ENCODE measurements at places on chromosomes 11 and 22.

GRCh38 chr22:50153756-50154140 is 16.8 kb upstream of the PANX2 start:
- DNase-seq: no peak

DNA sequence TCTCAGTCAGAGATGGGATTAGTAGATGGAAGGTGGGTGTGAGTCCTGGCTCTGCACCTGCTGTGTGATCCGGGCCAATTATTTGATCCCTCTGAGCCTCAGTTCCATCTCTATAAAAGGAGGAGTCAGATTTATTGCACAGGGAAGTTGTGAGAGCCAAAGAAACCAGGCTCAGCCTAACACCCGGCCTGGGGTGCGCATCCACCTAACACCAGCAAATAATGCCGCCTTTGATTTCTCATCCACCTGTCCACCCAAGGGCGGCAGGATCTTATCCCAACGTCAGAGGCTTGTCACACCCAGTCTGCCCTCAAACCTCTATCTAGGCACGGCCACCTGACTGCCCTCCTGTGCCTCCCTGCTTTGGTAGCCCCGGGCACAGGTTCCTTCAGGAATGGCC is 2.4 kb downstream of the CRYBB2 start:
- no peak for DNase-seq

DNA sequence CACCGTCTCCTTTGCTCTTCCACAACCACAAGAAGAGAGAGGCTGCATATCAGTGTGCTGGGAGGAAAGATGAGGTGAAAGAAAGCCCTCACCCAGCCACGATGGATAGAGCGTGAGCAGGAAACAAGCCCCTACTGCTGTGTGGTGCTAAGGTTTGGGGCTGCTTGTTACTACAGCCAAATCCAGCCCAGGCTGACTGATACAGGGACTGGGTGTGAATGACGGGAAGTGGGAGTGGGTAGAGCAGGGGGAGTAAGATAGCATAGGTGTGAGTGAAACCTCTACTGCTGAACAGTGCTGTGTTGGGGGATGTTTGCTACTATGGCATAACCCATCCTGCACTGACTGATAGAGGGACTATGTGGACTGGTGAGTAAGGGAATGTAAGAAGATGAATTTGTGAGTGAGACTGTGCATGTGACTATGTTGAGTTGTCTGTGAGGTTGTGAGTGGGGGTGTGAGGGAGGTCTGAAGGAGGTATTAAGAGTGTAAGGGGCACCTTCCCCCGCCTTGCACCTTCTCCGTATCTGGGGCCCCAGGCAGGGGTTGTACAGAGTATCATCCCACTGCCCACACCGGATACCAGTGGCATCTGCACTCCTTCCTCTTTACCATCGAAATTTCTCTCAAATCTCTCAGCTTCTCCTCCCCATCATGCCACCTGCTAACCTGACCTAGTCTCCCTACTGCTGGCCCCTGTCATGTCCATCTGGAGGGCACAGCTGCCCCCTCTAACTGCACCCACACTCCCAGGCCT is 91.5 kb downstream of the MN1 start:
- DNase-seq: no peak

DNA sequence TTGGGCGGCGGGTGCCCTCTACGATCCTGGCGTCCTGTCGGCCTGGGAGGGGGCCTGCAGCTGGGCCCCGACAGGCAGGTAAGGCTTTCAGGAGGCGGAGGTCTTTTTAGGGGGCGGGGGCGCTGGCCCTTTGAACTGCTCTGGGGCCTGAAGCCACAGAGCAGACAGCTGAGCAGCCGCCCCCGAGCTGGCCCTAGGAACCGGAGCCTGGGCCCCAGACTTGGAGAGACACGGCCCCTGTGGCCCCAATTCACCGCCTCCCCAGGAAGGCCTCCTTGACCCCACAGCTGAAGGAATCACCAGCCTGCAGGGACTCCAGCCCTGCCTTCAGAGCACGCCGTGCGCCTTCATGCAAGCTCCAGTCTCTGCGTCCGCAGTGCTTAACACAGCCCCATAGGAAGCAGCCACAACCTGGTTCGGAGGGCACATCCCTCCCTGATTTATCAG is 618 bp upstream of the CERK start:
- no peak for DNase-seq

GRCh38 chr22:40332319-40332781 is 13.9 kb upstream of the ADSL start:
- no peak for DNase-seq

GRCh38 chr11:104620991-104621390 is 277.3 kb downstream of the CASP12 start:
- DNase-seq: no peak

GRCh38 chr22:29166180-29166579 is 39.5 kb upstream of the EMID1 start:
- DNase-seq: no peak

GRCh38 chr11:34886609-34887008 is 29.6 kb downstream of the APIP start:
- DNase-seq: no peak

DNA sequence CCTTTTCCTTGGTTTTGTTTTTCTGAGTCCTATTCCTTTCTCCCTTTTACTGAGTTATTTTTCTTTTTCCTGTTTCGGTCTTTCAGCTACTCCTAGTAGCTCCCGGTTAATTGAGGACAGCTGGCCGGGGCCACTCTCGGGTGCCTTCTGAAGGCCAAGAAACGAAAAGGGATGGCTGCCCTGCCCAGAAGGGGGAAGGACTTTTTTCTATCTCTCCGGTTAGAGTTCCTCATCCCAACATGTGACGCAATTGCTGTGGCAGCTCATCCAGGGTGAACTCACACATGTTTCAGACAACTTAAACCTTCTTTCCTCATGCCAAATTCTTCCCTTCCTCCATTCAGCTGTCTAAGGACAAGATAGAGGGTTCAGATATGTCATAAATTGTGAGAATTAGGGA is 83.6 kb downstream of the PIWIL4 start:
- DNase-seq: no peak

GRCh38 chr11:29263971-29264682 is 752.7 kb downstream of the KCNA4 start:
- DNase-seq: no peak

DNA sequence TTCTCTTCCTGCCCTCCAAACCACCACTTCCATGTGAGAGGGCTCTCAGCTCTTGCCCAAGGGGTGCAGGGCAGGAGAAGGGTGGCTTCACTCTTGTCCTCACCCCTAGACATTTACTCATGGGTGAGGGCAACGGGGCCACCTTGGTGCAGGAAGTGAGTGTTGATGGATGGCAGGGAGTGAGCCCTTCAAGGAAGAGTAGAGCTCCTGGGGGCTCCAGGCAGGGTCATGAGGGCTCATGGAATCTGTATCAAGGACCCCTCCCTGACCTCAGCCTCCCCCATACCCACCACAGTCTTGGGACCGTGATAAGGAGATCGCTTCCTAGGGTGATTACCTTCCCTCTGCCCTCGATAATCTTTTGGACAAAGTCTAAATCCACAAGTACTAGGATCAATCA is 37.8 kb downstream of the TSPAN18 start:
- DNase-seq: no peak

- DNase-seq: no peak
Measured at GRCh38 chr11:121489823-121490222, 37.1 kb upstream of the SORL1-AS1 start.

- no peak for DNase-seq
Measured at GRCh38 chr22:25064894-25065560, 112.5 kb downstream of the KIAA1671 start.

DNA sequence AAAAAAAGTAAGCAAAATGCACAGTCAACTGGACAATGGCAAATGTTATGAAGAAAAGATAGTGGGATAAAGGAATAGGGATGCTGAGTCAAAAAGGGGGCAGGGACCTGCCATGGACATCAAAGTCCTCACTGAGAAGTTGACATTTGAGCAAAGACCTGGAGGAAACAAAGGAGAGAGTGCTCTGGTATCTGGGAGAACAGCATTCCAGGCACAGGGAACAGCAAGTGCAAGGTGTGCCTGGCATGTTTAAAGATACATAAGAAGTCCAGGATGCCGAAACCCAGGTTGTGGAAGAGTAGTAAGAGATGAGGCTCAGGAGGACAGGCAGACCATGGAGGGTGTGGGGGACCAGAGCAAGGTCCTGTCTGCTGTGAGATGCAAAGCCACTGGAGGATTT is 123.3 kb downstream of the RRAS2 start:
- no peak for DNase-seq

- DNase-seq: no peak
Measured at GRCh38 chr11:2311353-2312133, 9.7 kb downstream of the TSPAN32 start.

- DNase-seq: no peak
Measured at GRCh38 chr22:24153353-24153752, 27.9 kb upstream of the SUSD2 start.

DNA sequence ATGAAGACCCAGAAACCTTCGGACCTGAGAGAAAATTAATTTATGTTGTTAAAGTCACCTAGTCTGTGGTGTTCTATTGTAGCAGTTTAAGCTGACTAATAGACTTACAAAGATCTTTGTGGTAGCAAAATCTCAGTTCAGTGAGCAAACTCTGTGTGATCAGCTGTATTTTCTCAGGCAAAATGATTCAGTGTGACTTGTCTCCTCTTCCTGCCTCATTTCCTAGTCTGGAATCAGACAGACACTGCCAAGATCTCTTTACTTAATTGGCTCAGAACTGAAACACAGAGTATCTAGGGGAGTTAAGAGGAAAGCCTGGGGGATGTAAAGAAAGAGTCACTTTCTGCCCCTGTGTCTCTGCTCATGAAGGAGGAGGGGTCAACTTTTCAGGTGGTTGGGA is 564.7 kb downstream of the KCNA4 start:
- no peak for DNase-seq

- no peak for DNase-seq
Measured at GRCh38 chr11:26399336-26399735, 67.4 kb downstream of the ANO3 start.

GRCh38 chr11:12159351-12160099 is 49.1 kb downstream of the MICAL2 start:
- DNase-seq: no peak

DNA sequence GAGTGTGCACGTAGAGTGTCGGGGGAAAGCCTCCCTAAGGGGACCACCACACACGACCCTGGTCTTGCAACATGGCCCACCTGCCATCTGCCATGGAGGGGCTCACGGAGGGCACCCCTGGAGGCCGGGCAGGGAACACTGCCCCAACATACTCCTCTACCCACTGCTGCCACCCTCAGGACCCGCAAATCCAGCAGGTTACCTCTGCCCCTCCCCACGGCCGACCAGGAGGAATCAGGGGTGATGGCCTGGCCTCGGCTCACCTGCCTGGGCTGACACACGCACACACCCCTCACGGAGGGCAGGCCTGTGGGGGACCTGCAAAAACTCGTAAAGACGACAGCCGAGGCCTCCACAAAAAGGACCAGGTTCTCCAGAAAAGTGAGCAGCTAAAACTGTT is 30.2 kb downstream of the CHID1 start:
- DNase-seq: no peak

DNA sequence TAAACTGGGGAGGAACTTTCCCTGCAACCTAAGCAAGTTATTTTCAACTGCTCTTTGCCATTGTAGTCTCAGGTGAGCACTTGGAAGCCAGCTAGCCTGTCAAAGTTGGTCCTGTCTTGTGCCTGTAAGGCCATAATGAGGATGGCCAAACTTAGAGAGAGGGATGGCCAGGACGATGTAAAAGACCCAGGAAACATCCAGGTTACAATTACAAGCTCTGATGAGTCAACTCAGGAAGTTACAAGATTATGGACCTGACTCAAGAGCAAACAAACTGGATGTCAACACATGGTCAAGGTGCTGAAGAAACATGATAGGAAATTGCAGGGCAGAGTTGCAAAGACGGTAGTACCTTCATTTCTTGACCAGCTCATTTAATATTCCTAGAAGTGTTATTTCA is 1.6 kb downstream of the GTPBP1 start:
- DNase-seq: no peak

DNA sequence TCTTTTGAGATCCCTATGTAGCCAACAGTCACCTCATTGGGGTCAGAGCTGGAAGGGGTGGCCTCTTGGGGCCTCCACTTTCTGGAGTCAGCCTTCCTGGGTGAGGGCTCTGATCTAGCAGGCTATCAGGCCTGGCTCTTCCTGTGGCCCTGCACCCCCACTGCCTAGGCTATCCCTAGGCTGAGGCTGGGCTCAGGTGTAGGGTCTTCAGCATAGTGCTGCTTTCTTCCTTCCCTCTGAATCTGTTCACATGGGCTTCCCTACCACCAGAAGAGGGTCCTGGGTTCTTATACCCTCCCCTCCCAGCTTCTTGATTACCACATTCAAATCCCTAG is 456 bp upstream of the SPI1 start:
- no peak for DNase-seq

DNA sequence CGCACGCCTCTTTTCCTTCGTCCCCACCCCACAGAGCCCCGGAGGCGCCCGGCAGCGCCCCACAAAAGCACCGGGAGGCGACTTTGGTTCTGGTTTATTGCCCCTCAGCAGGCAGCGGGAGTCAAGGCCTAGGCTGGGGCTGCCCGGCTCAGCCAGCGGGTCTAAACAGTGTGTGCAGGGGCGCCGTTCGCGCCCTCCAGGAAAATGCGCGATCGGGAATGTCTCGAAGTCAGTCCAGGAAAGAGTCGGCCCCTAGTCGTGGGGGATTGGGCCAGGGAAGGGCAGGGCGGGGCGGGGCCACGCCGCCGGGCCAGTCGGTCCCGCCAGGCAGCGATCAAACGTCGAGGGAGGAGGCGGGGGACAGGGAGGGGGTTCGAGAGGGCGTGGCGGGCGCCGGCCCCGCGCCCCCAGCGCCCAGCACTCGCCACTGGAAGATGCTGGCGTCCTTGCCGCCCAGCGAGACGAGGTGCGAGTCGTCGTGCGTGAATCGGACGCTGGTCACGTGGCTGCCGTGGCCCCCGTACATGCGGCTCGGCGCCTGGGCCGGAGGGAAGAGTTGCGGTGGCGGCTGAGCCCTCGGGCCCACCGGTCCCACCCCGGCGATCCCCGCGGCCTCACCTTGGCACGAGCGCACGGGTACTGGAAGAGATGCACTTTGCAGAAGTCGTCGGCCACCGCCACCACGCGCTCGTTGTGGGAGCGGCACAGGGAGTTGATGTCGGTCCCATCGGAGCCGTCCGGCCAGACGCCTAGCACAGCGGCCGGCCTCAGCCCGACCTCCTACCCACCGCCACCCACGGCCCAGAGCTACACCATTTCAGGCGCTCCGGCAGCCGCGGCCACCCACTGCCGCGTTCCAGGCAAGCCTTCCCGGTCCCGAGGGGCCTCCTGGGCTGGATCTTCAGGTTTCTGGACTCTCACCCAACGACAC is 741 bp upstream of the MTA2 start:
- DNase-seq: no peak

DNA sequence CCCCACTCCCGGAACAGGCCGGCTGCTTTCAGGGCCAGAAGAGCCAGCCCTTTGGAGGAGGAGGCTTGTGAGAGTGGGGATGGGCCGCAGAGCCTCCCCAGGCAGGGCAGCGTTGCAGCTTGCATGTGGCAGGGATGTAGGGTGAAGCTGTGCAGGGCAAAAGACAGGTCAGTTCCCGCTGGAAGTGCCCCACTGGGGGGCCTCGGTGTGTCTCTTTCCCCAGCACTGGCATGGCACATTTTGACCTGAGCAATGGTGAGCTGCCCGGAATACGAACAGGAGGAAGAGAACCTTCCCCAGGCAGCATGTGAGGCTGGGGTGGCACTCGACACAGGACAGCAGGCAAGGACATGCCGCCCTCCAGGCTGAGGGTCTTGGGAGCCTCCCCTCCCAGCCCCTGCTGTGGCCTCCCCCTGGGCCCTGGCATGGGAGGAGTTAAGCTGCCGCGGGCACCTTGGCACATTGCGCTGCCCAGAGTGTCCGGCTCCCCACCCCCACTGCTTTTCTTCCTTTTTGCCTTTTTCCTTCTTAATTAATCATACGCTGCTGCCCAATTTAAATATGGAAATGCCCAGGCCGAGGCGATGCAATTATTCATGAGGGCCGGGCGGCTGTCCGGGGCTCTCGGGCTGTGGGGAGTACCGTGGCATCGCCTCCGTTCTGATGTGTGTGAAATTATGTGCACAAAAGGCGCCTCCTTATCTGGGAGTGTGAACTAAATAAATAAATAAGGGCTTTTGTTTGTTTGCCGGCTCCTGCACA is 76.0 kb upstream of the WNT7B start:
- DNase-seq: no peak

Measured in T-helper 9 cell (primary cell).